ENCODE measurements at places on chromosomes 1 and 21.

- no peak for DNase-seq
Measured at GRCh38 chr21:18522181-18522972, 118.8 kb upstream of the TMPRSS15 start.

GRCh38 chr1:183024317-183025009, 1.2 kb downstream of the LAMC1 start:
- no peak for DNase-seq

GRCh38 chr1:215923129-215923824, 356.2 kb downstream of the KCTD3 start:
- no peak for DNase-seq

GRCh38 chr1:37449936-37450335, 24.4 kb upstream of the ZC3H12A start:
- DNase-seq, result no peak

DNA sequence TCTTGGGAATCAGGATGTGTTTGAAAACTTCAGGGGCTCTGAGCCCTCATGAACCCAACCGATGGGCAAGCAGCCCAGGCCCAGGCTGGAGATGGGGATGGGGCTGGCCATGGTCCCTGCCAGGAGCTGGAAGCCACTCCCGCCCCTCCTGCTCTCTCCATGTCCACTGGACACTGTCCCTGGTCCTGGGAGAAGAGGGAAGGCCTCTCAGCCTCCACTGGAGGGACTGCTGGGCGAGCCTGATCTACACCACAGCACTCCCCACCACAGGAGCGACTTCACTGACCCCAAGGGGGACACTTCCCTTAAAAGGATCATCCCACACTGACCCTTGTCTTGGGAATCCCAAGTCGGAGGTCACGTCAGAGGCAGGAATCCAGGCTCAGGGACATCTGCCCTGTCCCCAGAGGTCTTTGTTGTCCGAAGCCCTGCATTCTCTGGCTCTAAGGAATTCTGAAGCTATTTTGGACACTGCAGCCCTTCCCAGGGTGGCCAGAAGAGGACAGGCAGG, 16.9 kb upstream of the COL18A1 start:
- DNase-seq, result no peak

GRCh38 chr1:114218361-114219171, 64.9 kb upstream of the SYT6 start:
- no peak for DNase-seq

DNA sequence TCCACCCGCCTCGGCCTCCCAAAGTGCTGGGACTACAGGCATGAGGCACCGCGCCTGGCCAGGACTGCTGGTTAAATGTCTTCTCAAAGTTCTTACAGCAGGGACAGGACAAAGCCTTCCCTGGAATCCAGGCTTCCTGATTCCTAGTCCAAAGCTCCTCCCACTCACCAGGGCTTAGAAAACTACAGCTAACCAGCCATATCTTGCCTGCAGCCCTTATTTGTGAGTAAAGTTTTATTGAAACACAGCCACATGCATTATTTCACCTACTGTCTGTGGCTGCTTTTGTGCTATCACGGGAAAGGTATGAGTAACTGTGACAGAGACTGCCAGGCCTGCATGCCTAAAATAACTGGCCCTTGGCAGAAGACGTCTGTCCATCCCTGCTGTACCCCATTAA, 24.4 kb downstream of the TMCO4 start:
- DNase-seq, result no peak

- DNase-seq, result no peak
Measured at GRCh38 chr1:8378178-8378577, 60.3 kb downstream of the SLC45A1 start.

- DNase-seq, result no peak
Measured at GRCh38 chr1:235100194-235100772, 28.4 kb downstream of the TOMM20 start.

DNA sequence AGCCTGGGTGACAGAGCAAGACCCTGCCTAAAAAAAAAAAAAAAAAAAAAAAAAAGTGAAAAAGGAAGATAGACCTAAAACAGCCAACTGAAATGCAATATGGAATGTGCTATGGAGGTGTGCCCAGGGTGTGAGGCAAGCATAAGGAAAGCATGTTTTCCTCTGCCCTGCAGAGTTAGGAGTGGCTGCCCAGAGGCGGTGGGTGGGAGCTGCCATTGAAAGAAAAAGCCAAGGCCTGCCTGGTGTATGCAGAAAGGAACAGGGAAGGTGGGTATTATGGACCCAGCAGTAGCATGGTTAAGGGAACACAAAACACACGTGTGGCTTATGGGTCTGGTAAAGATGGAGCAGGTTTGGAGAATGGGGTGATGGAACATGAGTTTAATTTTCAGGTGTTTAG, 8.9 kb downstream of the CD244 start:
- no peak for DNase-seq

DNA sequence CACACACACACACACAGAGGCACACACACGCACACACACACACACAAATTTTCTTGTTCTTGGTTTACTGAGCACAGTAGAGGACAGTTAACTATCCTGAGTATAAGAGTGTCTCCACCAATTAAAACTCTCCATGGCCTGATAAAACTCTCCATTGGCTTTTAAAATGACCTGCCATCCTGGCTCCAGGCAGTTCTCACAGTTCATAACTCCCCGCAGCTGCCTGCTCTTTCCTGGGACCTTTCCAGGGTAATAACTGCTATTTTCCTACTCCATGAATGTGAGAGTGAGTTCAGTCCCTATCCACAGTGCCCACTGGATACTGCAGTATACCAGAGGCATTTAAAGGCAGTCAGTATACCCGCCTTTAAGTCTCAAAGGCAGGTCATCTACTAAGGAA, 351.5 kb downstream of the PLPP3 start:
- DNase-seq, result no peak

GRCh38 chr1:2944705-2945104, 76.6 kb upstream of the ACTRT2 start:
- no peak for DNase-seq
